ENCODE measurements at places on chromosomes 7 and 10.

GRCh38 chr7:42236976-42237810, at the start of gene GLI3:
Gene GLI3, minus strand, starts transcription at chr7:42237209. Its CDS starts 13,956 bp downstream, at chr7:42223253.
- no peak for DNase-seq

- no peak for DNase-seq
Observed at GRCh38 chr7:36207451-36208291, 54.6 kb downstream of the EEPD1 start.

GRCh38 chr7:128875523-128875948, 12.9 kb downstream of the ATP6V1F start:
- DNase-seq = no peak

- DNase-seq = no peak
Observed at GRCh38 chr7:44748948-44749731, 493 bp downstream of the ZMIZ2 start.

DNA sequence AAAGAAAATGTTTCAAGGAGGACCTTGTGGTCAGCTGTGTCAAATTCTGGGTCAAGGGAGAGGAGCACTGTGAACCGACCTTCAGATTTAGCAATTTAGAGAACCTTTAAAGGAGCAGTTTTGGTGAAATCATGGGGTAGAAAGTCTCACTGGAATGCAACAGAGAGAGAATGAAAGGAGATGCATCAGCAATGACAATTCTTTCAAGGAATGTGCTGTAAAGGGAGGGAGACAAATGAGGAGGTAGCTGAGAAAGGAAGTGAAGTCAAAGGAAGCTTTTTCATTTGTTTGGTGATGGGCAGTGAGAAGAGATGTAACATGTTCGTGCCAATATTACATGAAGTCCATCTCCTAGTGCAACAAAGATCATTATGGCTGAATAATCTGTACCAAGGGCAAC, 166.0 kb downstream of the TSPAN12 start:
- DNase-seq = no peak

DNA sequence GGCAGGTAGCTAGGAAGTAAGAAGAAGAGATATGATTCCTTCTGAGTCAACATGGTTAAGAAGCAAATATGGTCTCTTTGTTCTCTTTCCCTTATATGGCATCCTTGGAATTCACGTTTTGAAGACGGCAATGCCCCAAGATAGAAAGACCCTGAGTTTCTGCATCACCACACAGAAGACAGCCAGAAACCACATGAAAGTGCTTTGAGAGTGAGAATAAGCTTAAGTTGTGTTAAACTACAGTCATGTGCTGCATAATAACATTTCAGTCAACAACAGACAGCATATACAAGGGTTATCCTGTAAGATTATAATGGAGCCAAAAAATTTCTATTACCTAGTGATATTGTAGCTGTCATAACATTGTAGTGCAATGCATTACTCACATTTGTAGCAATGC, 89.9 kb upstream of the STEAP1 start:
- DNase-seq = no peak

- DNase-seq = no peak
Observed at GRCh38 chr7:69827558-69827957, 229.3 kb downstream of the AUTS2 start.

DNA sequence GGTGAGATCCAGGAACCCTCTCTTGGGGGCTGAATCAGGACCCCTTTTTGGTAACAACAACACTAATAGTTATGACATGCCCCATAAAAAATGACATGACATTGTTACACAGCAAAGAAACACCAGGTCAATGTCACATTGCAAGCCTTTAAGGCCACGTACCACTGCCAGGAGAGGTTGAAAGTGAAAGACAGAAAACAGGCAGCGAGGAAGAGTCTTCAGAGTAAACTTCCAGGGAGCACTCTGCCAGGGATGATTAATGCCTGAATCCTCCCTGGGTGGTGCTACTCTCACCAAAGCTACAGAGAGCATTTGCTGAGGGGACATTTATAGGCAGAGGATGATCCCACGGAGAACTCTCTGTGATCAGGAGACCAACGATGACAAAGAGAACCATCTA, 551.6 kb downstream of the CALN1 start:
- no peak for DNase-seq

- DNase-seq = no peak
Observed at GRCh38 chr7:120023494-120024167, 249.3 kb upstream of the KCND2 start.

DNA sequence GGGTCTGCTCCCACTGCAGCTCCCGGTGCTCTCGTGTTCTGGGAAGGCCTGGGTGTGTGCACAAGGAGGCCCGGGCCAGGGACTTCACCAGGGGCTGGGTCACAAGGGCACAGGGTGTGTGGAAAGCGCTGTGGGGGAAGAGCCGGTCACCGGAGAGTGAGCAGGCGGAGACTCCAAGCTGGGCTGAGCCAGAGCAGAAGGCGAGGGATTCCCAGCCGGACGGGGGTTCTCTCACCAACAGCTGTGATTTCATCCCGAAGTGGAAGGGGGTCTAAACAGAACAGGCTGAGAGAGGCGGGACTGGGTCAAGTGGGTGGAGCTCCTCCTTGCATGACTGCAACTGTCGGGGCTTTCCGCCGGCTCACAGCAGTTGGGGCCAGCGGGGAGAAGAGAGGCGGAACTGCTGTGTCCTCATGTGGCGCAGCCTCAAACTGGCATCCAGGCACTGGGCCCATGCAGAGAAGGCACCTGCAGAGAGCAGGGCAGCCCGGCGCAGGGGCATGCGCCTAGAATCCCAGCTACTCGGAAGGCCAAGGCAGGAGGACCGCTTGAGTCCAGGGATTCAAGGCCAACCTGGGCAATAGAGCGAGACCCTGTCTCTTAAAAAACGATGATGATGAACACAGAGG, 7.6 kb upstream of the ORAI2 start:
- DNase-seq = no peak

GRCh38 chr7:67863911-67864310, 867.3 kb downstream of the TYW1 start:
- no peak for DNase-seq

DNA sequence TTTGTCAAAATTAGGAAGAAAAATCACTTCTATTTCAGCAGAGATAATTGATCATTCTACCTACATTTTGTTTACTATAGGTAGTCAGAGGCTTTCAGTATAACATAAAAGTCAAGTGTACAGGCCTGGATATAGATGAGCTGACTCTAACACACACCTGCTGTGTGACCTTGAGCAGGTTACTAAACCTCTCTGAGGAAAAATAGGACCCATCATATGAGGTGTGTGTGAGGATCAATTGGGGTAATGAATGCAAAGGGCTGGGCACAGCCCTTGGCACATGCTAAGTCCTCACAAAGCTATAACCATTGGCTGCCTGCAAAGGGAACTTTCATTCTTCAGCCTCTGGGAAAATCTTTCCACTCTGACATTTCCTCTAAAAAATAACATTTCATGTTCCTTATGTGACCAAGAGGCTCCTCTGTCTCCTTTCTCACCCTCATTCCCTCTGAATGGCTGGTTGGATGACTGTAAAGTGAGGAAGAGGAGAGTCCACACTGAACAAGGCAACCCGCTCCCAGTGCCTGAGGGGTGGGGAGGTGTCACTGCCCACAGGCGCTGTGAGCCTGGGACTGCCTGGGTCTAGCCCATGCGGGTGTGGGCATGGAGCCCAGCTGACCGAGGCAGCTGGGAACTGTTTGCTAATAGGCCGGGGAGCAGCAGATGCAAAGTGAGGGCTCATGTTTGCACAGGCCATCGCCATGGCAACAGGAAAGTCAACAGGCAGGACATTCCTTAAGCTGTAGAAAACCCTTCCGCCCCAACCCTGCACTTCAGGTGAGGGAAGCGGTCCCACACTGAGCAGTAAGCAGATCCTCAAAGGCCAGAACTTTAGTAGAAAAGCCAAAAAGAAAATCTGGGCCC, 36.8 kb downstream of the MYOF start:
- DNase-seq = no peak

DNA sequence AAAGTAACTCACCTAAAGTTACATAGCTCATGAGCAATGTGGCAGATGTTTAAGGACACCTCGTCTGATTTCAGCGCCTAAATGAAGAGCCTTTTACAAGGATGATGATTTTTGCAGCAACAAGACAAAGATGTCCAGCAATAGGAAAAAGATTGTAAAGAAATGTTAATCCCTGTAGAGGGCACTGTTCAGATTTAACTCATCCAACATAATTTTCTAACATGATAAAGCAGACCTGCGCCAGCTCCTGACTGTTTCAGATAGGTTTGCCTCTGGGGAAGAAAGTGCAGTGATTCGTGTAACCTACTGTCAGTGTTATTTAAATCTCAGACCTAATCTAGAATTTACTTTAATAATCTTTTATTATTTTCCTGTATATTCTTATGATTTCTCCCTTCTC, 595.2 kb downstream of the AUTS2 start:
- DNase-seq = no peak

GRCh38 chr10:74910241-74910975, 84.0 kb downstream of the KAT6B start:
- no peak for DNase-seq

- DNase-seq = no peak
Observed at GRCh38 chr7:150323682-150324372, 482 bp upstream of the ACTR3C start.

DNA sequence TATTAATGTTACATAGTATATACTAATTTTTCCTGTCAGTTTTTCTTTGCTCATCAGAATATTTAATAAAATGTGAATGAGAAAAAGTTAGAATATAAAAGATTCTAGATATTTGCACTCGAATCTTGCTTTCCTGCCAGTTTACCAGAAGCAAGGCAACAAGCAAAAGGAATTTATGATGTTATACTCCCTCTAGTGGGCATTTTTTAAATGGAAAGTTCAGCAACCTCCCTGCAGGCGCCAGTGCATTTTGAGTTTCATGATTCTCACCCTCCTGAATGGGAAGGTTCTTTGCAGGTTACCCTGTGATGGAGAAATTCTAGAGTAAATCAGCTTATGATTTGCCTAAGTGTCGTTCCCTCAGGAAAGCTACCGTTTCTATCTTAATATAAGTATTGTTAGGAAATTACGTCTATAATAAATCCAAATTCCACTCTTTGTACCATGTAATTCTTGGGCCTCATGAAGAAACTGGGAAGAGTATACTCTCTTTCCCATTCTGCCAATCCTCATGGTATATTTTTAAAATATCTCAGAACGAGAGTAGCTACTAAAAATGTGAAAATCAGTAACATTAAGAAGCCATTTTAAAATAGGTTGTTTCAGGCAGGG, 350.0 kb downstream of the CRPPA start:
- DNase-seq = peak; percentile 6

DNA sequence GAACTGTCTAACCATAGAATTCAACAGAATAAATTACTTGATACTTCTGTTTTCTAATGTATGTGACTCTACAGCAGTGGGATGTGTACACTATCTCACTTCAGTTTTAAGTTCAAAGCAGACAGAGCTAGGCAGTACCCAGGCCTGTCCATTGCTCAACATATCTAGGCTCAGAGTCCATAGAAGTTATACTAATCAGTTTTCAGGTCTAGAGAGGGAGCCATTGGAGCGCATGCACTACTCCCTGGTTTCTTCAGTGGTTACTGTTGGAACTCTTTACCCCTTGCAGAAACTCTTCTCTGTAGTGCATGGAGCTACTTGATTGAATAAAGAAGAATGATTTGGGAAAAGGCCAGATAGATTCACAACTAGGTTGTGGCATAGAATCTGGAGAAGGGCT, 4.4 kb downstream of the CD36 start:
- peak; percentile 49 for DNase-seq

GRCh38 chr7:101018271-101019167, 1.4 kb upstream of the MUC17 start:
- no peak for DNase-seq

DNA sequence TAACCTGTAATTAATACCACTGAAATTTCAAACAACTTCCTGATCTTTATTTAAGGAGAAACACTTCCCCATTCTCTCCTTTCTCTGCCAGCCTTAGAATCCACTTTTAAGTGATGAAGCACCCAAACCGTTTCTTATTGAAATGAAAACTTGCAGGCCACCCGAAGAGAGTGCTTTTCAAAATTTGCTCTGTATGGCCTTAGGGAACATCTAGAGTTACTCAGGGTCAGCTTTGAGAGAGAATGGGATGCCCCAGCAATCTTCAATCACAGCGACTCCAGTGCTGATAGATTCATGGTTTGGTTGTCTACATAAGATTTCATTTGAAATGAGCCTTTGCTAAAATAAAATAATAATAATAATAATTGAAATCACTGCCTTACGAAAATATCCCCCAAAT, 323.1 kb downstream of the PCLO start:
- no peak for DNase-seq

- DNase-seq = no peak
Observed at GRCh38 chr7:122944682-122945303, 50.7 kb downstream of the TAS2R16 start.

- no peak for DNase-seq
Observed at GRCh38 chr10:72511459-72511858, 114.4 kb downstream of the MICU1 start.

- DNase-seq = no peak
Observed at GRCh38 chr7:155073922-155074321, 3.8 kb downstream of the HTR5A start.

DNA sequence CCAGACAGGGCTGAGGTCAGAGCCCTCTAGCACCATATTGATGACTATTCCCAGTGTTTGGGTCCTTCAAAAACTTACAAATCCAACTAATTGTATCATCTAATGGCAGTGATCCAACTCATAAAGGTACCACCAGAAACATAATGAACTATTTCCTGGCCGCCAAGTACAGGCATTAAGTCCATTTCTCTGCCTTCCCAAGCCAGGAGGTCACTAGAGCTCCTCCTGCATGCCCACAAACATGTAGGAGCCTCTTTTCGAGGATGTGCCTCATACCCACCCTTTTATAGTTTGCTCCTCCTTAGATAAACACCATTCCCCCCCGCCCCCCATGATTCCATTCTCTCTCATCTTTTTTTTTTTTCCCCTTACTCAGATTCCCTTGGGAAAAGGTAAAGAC, 91.3 kb downstream of the CHN2 start:
- DNase-seq = no peak

- DNase-seq = no peak
Observed at GRCh38 chr10:125084191-125084613, 76.2 kb downstream of the CTBP2 start.

DNA sequence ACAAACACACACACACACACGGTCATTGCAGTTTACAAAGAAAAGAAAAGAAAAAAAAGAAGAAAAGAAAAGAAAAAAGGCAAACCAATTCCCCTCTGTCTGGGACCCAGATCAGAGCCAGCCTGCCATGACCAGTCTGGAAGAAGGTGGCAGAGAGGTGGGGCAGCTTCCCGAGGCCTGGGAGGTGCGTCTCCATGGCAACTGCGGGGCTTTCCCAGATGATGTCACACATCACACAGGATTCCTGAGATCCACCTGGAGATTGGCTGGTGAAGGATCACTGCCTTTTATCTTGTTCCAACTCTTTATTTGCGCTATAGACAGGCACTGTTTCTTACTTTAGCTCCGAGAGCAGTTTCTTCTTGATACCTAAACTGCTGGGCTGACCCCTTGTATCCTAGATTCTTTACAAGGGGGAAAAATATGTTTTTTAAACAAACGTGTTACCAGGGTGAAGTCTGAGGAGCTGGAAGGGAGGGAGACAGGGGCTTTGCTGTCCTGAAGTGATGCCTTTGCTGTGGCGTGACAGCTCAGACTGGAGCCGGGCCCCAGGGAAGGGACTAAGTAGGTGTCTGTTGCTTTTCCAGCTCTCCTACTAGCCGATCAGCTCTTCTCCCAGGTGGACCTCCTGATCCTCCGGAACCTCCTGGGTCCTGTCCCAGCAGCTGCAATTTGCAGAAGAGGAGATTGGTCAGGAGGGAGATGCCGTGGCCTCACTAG, 298.5 kb downstream of the KLF6 start:
- DNase-seq = no peak

All from hematopoietic multipotent progenitor cell treated with erythropoietin and hydrocortisone succinate and interleukin-3 and kit ligand, for 17 days (in vitro differentiated cells).